Memory B cell (primary cell): ENCODE measurements at places on chromosomes 7 and 10.
A peak's percentile ranks its signal among the peaks of the same experiment; 100 is the strongest.

DNA sequence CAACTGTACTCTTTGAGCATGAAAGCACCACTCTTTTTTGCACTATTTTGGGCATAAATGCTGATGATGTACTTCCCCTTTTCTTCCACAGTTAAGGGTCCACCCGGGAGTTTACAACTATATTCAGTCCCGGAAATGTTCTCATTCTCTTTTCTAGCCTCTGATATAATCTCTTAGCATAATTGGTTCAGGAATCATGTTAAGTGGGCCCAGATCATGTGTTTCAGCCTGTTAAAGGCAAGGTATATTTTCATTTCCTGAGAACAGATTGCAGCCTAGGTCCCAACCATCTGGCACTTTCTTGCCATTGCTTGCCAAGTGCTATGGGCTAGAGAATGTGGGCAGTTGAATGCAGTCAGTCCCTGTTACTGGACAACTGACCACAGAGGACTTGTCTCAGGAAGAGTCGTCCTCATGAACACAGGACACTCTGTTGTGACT lies 111.4 kb upstream of the GLCCI1 start:
- no peak for DNase-seq

GRCh38 chr10:98254234-98254974 lies 13.6 kb downstream of the LOXL4 start:
- DNase-seq, result no peak

DNA sequence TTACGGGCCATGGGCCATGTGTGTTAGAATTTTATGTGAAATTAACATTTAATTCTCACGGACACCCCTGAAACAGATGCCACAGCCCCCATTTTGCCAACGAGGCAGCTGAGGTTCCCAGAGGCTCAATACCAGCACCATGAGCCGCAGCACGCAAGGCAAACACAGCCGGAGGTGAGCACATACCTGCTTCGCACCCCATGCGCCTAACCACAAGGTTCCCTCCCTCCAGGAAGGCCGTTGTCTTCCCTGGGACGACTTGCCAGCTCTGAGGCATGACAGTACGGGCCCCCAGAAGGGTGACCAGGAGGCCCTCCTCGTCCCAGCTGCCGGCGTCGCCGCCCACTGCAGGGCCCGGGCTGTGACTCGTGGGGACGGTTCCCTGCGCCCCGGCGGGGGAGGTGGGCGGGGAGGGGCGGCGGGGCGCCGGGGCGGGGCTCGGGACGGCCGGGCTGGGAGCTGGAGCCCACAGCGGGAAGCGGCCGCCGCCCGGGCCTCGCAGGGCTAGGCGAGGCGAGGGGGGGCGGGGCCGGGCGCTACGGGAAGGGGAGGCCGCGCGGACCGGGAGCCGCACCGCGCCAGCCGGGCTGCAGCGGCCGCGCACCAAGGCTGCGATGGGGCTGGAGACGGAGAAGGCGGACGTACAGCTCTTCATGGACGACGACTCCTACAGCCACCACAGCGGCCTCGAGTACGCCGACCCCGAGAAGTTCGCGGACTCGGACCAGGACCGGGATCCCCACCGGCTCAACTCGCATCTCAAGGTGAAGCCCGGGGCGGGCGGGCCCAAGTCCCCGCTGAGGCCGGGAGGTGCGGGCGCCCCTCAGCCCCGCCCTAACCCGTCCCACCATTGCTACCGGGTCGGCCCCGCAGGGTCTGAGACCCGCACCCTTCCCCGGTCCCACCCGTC lies at the start of gene CAV2:
CAV2 (plus strand) TSS at position 571 of the 910 bp plus-strand sequence; CDS start at position 615, 44 bp downstream.
- DNase-seq, result peak; percentile 30

GRCh38 chr10:105967256-105967655 lies 1197.2 kb downstream of the SORCS1 start:
- DNase-seq, result no peak

GRCh38 chr10:110444004-110444337 lies 53.7 kb upstream of the DUSP5 start:
- no peak for DNase-seq

DNA sequence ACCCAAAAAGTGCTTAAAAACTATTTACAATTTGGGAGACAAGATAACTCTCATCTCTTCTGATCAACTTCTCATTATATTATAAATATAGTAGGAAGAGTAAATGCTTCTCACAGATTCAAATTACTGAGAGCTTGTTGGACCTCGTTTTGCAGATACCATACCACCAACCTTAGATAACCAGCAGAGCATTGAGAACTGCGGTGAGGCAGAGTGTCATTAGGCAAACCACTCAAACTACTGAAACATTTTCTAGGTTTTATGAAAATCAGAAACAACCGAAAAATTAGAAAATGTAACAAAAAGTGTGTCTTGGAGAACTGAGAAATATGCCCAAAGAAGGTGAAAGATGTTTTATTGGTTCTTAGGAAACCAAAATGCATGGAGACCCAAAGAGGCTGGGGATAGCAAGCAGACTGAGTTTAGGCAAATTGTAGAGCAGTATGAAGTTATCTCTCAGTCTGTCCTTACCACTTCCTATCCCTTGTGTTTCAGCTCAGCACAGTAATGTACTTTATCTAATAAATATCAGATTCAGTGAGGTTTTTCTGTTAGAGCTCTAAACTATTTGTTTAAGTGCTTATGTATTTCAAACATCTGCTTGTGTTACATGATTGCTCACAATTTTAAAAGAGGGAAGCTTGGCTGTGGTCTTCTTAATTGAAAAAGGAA lies 77.9 kb downstream of the HECTD2 start:
- DNase-seq, result no peak

- no peak for DNase-seq
Observed at GRCh38 chr7:131890176-131890575, 333.7 kb upstream of the PODXL start.

DNA sequence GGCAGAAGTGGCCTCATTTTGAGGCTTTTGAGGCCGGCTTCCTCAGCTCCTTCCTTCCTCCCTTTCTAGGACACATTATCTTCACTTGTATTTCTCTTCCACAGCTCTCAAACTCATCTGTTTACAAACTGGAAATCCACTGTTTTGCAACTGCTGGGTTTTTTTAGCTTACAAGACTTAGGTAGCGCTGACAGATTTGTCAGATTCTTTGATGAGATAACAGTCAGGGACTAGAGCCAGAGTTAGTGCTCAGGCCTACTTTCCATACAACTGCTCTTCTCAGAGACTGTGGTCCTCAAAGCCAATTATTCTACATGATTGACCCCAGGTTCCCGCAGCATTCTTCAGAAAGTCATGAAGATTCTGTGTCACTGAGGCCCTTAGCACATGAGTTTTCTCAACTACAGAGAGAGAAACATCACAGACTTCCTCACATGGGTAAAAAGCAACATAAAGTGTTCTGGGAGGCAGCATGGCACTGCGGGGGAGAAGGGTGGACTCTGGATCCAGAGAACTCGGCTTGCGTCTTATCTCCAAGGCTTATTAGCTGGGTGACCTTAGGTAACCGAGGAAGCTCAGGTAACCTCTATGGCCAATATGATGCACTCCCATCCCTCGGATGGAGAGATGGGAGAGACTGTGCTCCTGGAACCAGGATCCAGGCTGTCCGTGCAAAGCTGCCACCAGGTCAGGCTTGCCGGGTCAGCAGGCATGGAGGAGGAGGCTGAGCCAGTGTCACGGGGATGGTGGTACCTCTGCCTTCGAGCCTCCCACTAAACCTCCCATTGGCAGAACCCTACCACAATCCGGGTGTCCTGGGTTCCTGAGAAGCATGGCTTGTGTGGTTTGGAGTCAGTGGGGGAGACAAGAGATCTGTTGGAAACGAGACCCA lies 10.5 kb downstream of the DDC start:
- DNase-seq, result no peak

DNA sequence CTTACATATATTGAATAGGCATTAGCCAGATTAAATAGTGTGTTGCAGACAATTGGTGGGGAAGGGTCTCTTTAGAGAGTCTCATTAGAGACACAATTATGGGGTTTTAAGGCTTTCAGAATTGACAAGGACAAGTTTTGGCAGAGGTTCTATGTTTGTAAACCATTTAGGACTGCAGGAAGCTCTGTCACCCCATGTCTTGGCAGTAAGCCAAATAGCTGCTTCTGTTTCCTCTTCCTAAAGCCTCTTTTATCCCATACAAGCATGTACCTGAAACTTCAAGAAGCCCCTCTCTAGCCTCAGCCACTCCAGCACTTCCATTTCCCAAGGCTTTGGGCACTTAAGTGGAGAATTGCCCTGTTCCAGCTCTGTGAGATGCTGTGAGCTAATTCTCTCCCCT lies 21.8 kb upstream of the LRRC4 start:
- no peak for DNase-seq

DNA sequence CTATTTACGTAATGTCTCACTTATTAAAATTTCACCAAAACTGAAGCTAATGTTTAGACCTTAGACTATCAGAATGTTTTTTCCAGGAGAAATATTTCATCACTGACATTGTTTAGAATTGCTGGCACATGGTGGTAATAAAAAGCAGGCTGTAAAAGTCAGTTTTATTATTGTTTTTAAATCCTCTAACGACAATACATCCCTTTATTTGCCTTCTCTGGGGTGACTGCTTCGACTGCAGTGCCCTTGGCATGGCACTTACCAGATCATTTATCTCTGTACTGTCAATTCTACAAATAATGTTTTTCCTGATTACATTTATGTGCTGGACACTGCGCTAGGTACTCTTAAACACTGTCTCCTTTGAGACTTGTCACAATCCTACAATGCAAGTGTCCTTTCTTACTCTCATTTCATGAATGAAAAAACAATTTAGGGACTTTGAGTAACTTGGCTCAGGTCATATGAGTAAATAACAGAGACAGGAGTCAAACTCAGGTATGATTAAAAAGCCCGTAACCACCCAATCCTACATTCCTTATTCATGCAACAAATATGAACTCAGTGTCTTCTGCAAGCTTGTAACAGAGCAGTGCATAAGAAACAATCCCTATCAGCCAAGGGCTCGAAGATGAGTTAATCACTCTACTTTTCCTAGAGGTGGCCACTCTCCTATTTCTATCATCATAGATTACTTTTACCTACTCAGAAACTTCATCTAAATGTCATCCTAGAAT lies 5.6 kb upstream of the ING3 start:
- DNase-seq, result no peak

DNA sequence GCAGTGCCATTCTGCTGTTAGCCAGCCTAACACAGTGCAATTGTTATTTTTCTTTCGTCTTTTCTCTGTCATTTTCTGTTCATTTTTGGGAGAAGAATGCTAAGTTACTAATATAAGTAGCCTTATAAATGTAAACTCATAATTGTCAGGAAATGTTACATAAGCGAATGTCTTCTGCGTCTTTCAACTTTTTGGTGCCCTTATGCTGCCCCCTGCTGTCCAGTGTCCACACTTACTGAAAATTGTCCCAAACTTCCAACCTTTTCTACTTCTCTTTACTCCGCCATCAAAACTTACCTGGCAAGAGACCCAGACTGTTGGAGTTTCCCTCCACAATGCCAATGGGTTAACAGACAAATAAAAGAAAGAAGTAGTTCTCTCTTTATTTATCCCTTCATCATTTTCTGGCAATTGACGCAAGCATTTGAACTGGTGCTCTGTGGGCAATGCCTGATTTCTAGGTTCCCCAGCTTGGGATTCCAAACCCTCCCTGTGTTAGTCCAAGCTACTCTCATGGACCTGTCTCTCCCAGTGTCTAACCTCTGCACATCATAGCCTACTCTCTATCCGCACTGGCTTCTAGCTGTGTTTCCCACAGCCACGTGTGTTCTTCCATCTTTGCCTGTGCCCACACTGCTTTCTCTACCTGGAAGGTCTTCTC lies 21.0 kb upstream of the EPC1 start:
- DNase-seq, result peak; percentile 53

GRCh38 chr10:72244573-72245038 lies 28.5 kb upstream of the ASCC1 start:
- DNase-seq, result no peak

DNA sequence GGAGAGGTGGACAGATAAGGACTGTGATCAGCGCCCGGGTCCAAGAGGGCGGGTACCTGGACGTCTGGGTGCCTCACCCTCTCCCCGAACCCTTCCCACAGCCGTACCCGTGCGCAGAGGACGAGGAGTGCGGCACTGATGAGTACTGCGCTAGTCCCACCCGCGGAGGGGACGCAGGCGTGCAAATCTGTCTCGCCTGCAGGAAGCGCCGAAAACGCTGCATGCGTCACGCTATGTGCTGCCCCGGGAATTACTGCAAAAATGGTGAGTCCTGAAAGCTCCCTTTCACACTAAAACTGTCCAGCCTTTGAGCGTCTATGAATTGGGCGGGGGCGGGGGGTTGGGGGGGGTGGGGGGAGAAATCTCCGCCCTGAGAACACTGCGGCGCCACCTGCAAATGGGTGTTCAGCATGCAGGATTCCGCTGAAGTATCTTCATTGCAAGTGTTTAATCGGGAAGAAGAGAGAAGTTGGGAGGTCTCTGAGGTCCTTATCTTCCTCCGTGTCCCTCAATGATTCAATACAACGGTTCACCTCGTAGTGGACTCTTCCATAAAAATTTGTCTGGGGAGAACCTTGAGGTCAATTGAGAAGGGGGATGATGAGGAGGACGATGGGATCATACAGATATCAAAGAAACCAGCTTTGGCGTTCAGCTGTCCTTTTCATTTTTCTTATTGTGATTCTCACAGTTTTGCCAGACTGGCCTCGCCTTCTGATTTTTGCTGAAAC lies 906 bp downstream of the DKK1 start:
- no peak for DNase-seq

DNA sequence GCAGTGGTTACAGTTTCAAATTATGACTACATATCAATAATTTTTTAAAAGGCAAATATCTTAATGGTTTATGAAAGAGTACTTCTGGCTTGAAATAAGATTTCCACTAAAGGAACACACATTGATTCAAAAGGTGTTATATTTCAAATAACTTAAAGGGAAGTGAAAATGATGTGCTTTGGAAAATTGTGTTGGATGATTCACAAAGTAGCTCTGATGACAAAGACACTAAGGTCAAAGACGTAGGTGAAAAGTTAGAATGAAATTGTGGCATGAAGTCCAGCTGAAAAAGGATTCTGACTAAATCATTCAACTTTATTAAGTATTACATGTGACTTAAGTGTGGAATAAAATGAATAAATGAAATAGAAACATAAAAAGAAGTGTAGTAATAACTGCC lies 20.8 kb upstream of the OR2A5 start:
- DNase-seq, result no peak

- no peak for DNase-seq
Observed at GRCh38 chr7:20226860-20227259, 9.7 kb upstream of the MACC1 start.

DNA sequence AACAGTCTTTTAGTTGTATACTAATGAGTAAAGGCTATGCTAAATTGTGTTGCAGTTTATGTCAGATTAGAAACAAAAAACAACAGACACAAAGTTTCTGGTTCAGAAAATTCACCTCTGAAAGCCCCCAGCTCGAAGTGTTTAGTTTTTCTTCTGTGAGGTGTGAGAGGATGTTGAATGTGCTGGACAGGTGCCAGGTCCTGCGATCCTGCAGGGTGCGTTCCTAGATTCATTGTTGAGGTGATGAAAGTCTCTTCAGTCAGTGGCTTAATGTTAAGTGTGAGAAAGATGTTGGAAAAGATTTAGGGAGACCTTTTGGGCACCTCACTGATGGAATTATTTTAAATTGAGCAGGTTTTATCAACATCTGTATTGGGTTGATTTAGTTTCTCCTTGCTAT lies 287.3 kb downstream of the SDK1 start:
- DNase-seq, result no peak

- no peak for DNase-seq
Observed at GRCh38 chr10:69337296-69338132, 59.2 kb downstream of the HK1 start.

- DNase-seq, result no peak
Observed at GRCh38 chr7:52431082-52431815, 604.2 kb upstream of the POM121L12 start.
